ENCODE measurements at places on chromosomes 2 and 18.

DNA sequence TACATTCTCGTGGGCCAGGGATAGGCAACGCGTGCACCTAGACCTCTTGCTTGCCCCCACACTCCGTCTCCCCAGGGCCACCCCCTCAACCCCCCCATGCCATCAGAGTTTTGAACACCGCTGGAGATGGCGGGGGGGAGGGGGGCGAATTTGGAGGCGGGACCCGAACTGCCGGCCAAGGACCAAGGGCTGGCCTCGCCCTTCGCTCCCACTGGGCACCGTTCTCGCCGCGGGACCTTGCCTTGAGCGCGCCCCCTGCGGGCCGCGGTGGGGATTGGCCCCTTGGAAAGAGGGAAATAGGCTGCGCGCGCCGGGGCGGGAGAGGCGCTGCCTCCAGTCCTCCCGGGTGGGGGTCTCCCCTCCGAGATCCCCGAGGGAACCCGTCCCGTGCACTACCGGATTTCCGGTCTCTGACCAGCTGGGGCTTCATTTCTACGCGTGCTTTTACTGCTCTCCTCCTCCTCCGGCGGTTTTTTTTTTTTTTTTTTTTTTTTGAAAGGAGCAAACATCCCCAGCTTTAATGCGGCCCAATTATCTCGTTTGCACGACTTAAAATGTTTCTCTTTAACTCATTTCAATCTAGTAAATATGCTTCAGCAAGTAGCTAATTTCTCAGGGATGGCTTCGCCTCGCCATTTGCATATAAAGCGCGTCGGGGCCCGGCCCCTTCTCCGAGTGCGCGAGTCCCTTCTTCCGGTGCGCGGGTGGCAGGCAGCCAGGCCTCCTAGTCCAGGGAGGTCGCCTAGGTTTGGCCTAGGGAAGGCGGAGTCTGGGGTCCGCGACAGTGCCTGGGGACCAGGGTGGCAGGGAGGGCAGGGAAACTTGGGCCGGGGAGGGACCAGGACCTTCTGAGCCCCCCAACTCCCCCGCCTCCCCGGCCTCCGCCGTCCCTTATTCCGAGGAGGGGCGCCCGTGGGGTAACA lies 10.0 kb upstream of the GBX2 start:
- no peak for DNase-seq

GRCh38 chr18:78798402-78799175 lies 181.0 kb upstream of the SALL3 start:
- DNase-seq = no peak

- no peak for DNase-seq
Measured at GRCh38 chr18:24534271-24534670, 73.8 kb downstream of the HRH4 start.

- DNase-seq = no peak
Measured at GRCh38 chr2:207035875-207036274, 96.6 kb downstream of the CPO start.

DNA sequence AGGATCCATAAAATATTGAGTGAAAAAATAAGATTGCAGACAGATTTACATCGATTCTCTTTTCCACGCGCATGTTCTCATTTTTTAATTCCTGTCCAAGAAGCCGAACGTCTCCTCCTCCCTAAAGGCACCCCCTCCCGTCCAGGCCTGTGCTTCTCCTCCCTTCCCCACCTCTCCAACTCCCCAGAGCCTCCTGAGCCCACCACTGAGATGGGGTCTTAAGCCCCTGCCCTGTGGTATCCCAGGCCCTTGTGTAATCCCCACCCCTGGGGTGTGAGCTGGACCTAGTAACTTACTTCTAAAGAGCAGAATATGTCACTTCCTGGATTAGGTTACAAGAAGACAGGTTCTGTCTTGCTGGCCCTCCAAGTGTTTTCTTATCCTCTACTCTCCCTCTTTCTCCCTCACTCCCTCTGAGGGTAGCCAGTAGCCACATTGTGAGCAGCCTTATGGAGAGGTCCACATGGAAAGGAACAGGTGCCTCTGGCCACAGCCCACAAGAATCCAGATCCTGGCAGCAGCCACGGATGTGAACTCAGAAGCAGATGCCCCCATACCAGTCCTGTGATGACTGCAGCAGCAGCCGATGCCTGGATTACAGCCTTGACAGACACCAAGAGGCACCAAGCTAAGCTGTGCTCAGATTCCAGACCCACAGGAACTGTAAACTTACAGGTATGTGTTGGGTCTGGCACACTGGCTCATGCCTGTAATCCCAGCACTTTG lies 39.6 kb upstream of the OTOS start:
- no peak for DNase-seq
